RPMI8226 (cell line): ENCODE measurements at places on chromosomes 3 and 15.

DNA sequence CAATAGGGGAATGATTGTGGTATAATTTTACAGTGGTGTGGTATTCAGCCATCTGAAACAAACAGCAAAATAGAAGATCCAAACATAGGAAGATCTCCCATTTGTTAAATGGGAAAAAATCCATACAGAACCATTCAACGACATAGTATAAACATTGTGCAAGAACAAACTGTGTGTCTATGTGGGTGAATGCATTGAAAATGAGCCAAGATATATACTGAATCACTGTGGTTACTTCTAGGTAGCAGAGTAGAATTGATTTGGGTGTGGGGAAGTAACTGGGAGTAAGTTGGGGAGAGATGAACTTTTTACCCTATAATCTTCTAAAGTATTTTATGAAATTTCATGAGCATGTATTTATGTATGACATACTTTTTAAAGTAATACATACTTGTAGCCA is 123.1 kb upstream of the UMPS start:
- no peak for DNase-seq

- DNase-seq, result no peak
These were observed 195.6 kb upstream of the AZI2 start for GRCh38 chr3:28544236-28544635.

GRCh38 chr3:134235577-134236076 is 15.0 kb downstream of the RYK start:
- DNase-seq, result no peak

- DNase-seq, result no peak
These were observed 277 bp downstream of the SIAH2 start for GRCh38 chr3:150762662-150763121.

DNA sequence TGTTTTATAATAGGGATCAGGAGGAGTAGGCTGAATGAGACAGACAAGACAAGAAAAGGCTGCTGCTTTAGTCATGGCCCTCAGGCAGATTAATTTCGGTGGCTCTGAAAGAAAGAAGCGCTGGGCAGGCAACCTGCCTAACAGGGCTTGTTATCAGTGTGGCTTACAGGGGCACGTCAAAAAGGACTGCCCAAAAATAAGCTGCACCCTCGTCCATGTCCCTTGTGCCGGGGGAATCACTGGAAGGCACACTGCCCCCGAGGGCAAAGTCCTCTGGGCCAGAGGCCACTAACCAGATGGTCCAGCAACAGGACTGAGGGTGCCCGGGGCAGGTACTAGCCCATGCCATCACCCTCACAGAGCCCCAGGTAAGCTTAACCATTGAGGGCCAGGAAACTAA is 188.5 kb downstream of the IGSF11 start:
- no peak for DNase-seq

- peak; percentile 28 for DNase-seq
These were observed 14.7 kb downstream of the SHOX2 start for GRCh38 chr3:158091531-158091930.

GRCh38 chr3:46481636-46482035 is 16.1 kb upstream of the RTP3 start:
- no peak for DNase-seq

DNA sequence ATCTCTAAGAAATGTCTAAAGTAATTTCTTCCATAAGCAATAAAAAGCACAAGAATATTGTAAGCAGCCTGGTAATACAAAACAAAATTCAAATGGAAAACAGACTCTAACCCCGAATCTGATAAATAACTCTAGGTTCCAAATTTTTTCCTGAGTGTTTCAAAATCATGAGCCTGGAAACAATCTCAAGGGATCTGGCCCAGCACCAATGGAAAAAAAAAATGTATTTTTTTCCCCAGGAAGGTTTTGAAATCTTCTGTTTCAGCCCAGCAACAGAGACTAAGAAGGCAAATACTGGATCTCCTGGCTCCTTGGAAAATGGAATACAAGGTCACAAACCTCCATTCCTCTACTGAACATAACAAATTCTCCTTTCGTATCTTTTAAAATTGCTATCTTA is 13.0 kb downstream of the TBC1D2B start:
- DNase-seq, result no peak

DNA sequence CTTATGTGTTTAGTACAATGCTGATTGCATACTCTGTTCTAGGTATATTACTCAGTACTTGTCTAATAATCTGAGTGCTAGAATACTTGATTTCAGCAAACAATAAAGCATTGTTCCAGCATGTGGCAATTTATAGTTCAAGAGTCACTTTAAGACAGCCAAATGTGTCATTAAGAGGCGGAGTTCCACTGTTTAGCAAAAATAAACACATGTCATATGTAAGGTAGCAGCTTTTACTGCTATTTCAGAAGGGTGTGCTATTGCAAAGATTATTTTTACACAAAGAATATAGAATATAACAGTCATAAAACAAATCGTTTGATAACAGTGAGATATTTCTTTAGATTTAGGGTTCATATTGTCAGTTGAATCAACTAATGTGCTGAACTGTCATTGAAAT is 358.7 kb downstream of the TUSC7 start:
- no peak for DNase-seq

GRCh38 chr3:147945968-147946519 is 536.9 kb downstream of the ZIC1 start:
- DNase-seq, result peak; percentile 62

- peak; percentile 48 for DNase-seq
These were observed 6.9 kb upstream of the RPL35A start for GRCh38 chr3:197942956-197943556.

DNA sequence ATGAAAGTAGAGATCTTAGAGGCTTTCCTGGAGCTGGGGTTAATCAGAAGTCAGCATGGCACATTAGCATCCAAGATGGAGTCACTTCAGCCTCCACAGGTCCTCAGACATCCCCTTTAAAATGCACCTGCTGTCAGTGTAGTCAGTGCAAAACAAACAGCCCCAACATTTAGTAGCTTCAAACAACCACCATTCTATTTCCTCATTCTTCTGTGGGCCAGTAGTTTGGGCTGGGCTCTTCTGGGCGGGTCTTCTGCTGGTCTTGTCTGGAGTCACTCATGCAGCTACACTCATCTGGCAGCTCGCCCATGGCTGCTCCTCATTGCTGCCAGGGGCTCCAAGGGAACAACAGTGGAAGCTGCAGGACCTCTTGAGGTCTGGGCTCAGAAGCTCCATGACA is 99.9 kb downstream of the TLE3 start:
- DNase-seq, result peak; percentile 52

- peak; percentile 93 for DNase-seq
These were observed 1.0 kb downstream of the KAT2B start for GRCh38 chr3:20041197-20041780.

DNA sequence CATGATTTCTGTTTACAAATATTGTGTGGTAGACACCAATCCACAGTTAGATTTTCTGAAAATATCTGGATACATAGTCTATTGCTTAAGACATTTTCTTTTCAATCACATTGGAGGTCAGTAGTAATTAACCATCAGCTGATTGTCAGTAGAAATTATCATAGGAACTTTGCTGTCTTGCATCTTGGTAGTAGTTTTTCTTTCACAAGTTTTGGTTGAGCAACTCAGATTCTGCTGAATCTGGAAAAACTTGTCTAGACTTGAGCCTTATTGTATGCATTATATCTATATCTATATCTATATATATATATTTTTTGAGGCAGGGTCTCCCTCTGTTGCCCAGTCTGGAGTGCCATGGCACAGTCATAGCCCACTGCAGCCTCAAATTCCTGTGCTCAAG is 4.0 kb downstream of the RAB11A start:
- DNase-seq, result no peak

- DNase-seq, result peak; percentile 30
These were observed 189.1 kb downstream of the ANXA2 start for GRCh38 chr15:60208709-60209108.

GRCh38 chr3:64913515-64913914 is 225.7 kb upstream of the ADAMTS9 start:
- no peak for DNase-seq
